Myometrial cell (primary cell): ENCODE measurements at places on chromosomes 3 and 15. TPM values are rescaled to one million over a fixed set of nuclear protein-coding genes. Genes with fewer than 3 reads are reported as not detected.

Gene AAGAB
- total RNA-seq, result 35.7 and 41.5 TPM in 2 replicates

Gene COPS2
- total RNA-seq, result 39.2 and 50.2 TPM in 2 replicates

Gene GPR87
- total RNA-seq, result 1.9 and 3.2 TPM in 2 replicates

Gene WDR49
- not detected in 2 replicates for total RNA-seq

Gene NRROS
- total RNA-seq, result under 0.01 TPM in 1 of 2 replicates, not detected in the other

Gene TMEM207
- not detected in 2 replicates for total RNA-seq

Gene SLC2A2
- total RNA-seq, result not detected in 2 replicates

Gene TNNC1
- not detected in 2 replicates for total RNA-seq
